CD8-positive, alpha-beta T cell (primary cell): ENCODE measurements at places on chromosomes 6 and 20.

DNA sequence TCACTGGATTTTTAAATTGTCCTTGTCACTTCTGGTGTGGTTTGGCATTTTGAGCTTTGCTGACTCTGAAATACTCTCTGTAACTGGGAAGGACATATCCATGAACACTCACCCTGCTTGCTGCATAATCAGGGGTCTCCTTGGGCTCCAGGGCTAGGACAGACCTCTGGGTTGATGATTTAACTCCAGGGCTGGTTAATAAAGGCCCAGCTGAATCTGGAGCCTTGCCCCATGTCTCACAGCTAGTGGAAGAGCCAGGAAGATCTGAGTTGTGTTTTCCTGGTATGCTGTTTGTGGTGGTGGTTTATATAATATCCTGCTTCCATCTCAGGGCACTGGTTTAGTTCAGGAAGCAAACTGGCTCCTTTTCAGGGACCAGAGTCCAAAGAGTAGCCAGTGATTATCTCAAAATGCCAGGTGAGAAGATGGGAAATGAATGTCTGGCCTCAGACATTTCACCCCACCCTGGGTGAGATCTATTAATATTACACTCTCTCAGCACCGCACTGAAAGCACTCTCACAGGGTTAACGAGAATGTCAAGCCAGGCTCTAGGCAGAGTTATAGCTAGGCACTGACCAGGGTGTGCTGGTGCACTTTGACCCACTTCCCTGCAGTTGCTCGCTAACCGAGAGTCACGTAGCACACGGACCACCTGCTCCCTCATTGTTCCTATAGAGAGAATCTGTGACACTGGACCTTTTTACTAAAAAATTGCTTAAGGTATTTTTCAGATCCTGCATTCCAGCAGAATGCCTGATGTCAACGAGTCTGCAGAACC is 90.1 kb upstream of the SLC22A16 start:
- no peak for DNase-seq

DNA sequence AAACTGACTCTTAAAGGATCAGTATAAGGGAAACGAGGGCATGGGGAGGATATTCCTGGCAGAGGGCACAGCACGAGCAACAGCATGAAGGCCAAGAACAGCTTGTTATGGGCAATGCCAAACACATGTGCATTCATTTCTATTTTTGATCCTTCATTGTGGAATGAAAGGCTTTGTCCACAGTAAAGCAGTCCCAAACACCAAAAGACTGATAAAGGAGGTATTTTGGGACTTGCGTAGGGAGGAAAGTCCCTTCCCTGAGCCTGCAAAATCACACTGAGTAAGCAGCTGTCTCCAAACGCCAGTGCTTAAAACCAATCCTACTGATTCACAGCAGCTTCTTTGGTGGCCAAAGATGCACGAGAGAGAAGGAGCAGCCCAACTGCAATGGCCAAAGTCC is 138.2 kb downstream of the UNC5CL start:
- DNase-seq = no peak

- no peak for DNase-seq
These were observed 42.2 kb upstream of the SPTLC3 start for GRCh38 chr20:12966468-12967085.

- no peak for DNase-seq
These were observed 181.1 kb upstream of the TENT5A start for GRCh38 chr6:81933608-81934051.

DNA sequence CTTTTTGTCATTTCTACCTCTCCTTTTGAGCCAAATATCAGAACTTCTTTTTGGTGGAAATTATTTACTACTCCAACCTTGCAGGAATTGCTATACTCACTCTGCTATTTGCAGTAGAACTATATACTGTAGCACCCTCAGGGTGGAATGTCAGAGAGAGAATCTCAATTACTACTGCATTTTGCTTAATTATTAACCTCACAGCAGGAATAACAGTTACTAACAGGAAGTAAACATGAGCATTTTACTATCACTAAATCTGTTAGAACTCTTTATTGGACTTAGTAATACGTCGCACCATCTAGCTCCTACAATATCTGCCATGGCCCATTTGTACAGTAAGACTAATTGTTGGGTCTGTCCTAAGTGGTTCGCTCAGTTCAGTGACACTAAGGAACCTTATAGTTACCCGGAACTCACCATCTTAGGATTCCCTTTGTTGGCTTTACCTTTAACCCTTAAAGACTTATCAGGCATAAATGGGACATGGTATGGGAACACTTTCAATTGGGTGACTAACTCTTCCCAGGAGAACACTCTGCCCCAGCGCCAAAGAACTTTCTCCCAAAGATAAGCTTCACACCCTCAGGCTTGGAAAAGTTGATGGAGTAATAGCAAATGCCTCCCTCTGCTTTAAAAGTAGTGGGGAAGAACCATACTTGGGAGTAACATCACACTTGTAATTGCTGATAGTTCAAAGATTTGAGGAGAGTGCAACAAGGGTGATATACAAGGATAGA is 38.8 kb downstream of the PLN start:
- no peak for DNase-seq
